ENCODE measurements at places on chromosomes 3 and 15. TPM values are rescaled to one million over a fixed set of nuclear protein-coding genes. Genes with fewer than 3 reads are reported as not detected.

- H3K27ac ChIP-seq, result no peak overlapping the region
- no peak overlapping the region for H3K4me3 ChIP-seq
- DNase-seq, result no peak
- no peaks in the 10 kb centered on the region for H3K36me3 ChIP-seq
Measured at GRCh38 chr3:188680189-188680588, 491.6 kb upstream of the TPRG1 start.

- DNase-seq, result no peak
- H3K36me3 ChIP-seq, result no peaks in the 10 kb centered on the region
- no peaks in the 10 kb centered on the region for H3K27me3 ChIP-seq
- H3K27ac ChIP-seq, result no peak overlapping the region
Measured at GRCh38 chr3:30511524-30512251, 94.7 kb upstream of the TGFBR2 start.

DNA sequence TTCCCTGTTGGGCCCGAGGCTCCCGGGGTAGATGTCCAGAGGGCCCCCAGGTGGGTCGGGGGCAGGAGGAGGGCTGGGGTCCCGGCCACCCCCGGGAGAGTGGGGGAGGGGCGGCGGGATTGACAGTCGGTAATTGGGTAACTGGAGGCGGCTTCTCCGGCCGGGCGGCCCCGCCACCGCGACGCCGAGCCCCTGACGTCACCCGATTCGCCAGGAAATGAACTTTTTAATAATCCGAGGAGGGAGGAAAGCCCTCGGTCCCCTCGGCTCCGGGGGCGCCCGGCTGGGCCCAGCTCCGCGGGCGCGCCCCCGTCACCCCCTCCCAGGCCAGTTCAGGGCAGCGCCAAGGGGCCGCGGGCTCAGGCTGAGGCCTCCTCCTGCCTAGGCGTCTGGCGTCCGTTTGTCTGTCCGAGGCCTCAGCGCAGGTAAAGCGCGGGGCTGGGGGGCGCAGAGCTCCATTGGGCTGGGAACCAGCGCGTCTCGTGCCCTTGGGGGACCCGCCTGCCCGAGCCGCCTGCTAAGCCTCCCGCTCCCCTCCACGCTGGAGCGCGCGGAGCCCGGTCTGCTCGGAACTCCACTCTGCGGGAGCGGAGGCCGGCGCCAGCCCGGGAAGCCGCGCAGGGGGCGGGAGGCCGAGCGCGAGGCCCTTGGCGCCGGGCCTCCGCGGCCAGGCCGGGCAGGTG is 3.9 kb downstream of the GATA2 start:
- peaks cover 100% of the 10 kb centered on the region for H3K27me3 ChIP-seq
- peak overlapping the region; percentile 72 for H3K4me3 ChIP-seq
- peaks cover 61% of the 10 kb centered on the region for H3K4me1 ChIP-seq
- peak; percentile 64 for DNase-seq

DNA sequence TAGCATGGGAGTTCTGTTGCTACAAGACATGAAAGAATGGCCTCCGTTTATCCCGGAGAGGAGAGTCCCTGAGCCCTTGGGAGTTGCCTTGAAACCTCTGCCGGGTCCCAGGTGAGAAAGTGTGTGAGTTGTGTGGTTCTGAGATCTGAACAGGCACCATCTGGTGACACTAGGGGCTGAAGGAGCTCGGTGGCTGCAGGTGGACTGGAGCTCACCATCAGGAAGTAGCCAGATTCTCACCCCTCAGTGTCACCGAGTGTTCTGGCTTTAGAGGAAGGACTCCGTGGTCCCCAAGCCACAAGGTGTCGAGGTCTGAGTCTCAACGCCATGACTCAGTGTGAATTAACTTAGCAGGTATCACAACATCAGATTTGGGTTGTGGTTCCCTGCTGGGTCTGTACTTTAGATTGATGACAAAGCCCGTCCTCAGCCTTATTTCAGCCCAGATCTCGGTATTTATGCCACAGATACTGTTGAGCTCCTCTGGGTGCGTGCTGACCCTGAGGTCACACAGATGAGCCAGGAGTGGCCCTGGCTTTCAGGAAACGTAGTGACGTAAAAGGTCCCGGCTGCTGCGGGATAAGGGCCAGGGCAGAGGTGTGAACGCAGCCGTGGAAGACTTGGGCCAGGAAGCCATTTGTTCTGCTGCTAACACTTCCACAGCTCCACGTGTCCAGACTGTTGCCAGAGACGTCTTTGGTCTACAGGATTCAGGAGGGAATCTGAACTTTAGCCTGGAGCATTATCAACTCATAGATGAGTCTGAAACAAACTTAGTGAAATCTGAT is 54.4 kb downstream of the PGPEP1L start:
- no peaks in the 10 kb centered on the region for H3K27me3 ChIP-seq
- H3K27ac ChIP-seq, result 0 out of 2 replicates have a peak overlapping the region, but pooled peaks have one; percentile 63

DNA sequence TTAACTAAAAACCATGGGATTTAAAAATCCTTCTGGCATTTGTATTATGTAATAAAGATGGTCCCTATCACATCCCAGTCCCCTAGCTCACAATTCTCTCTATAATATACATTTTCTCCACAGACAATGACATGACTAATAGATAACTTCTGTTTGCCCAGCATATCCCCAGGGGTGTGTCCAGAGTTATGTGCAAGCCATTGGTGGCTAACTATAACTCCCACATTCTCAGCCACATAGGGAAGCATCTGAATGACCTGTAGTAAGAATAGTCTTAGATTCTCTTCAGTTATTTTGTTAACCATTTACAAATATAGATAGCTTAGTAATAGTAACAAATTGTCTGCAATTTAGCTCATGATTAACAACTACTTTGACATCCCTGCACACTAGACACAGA is 52.2 kb upstream of the RBSN start:
- H3K27me3 ChIP-seq, result no peaks in the 10 kb centered on the region
- H3K4me3 ChIP-seq, result no peak overlapping the region
- no peak for DNase-seq
- H3K4me1 ChIP-seq, result no peaks in the 10 kb centered on the region
- H3K27ac ChIP-seq, result no peak overlapping the region
- no peaks in the 10 kb centered on the region for H3K36me3 ChIP-seq

Gene PTX3
- total RNA-seq, result 2.4 TPM

Gene SKOR1
- 0.17 TPM for total RNA-seq

Gene MED12L
- 25.0 TPM for total RNA-seq

Gene ACAN
- 4.5 TPM for total RNA-seq
